Coronary artery (tissue), 2 donors: ENCODE measurements at places on chromosomes 6 and 20.
A peak's percentile ranks its signal among the peaks of the same experiment; 100 is the strongest.

DNA sequence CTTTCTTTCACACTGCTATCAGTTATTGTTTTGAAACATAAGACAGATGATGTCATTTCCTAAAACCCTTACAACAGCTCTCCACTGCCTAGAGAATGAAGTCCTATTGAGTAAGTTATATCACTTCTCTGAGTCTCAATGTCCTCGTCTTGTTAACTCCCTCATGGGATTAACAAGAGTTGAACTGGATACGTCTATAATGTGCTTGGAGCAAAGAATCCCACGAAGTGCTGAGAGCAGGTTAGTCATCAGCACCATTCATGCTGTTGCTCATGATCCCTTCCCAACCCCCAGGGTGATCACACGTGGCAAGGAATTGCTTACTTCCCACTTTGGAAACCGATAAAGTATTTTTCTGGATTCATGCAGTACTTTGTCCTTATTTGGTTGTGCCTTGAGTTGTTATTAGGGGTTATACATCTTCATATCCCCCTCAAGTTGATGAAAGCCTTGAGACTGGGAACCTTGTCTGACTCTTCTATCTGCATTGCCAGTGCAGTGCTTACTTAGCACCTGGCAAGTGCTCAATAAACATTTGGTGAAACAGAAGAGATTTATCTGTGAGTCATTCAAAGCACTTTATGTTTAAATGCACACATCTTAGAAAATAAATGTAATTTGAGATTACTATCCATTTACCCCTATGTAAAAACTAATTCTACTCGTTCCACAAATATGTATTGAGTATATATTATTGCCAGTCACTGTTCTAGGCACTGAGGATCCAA lies 487.5 kb downstream of the EPM2A start:
- no peak for DNase-seq

GRCh38 chr6:31614684-31615578 lies at the start of gene AIF1:
TSS of gene AIF1 (plus strand) at chr6:31615234. CDS start at chr6:31615330, 96 bp downstream.
- no peak for DNase-seq

DNA sequence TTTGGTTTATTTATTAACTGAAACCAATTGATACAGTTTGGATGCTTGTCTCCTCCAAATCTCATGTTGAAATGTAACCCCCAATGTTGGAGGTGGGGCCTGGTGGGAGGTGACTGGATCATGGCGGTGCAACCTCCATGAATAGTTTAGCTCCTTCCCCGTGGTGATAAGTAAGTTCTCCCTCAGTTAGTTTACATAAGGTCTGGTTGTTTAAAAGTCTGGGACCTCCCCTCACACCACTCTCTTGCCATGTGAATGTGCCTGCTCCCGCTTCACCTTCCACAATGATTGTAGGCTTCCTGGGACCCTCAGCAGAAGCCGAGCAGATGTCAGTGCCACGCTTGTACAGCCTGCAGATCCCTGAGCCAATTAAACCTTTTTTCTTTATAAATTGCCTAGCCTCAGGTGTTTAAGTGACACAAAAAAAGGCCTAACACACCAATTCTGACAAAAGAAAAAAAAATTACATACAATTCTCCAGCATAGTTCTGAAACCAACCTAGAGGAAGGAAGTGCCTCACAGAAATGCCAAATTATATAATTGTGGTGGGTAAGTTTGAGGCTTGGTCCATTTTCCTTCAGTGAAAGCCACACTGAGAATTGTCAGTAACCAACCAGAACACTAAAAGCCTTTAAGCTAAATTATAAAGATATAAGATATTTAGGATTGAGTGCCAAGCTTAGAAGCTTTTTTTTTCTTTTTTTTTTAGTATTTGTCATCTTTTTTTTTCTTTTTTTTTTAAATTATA lies 15.0 kb downstream of the MAP7 start:
- DNase-seq, result no peak

- no peak for DNase-seq
Observed at GRCh38 chr20:48825566-48825920, 2.3 kb downstream of the PREX1 start.

- no peak for DNase-seq
Observed at GRCh38 chr6:56949265-56949664, 5.6 kb upstream of the BEND6 start.

DNA sequence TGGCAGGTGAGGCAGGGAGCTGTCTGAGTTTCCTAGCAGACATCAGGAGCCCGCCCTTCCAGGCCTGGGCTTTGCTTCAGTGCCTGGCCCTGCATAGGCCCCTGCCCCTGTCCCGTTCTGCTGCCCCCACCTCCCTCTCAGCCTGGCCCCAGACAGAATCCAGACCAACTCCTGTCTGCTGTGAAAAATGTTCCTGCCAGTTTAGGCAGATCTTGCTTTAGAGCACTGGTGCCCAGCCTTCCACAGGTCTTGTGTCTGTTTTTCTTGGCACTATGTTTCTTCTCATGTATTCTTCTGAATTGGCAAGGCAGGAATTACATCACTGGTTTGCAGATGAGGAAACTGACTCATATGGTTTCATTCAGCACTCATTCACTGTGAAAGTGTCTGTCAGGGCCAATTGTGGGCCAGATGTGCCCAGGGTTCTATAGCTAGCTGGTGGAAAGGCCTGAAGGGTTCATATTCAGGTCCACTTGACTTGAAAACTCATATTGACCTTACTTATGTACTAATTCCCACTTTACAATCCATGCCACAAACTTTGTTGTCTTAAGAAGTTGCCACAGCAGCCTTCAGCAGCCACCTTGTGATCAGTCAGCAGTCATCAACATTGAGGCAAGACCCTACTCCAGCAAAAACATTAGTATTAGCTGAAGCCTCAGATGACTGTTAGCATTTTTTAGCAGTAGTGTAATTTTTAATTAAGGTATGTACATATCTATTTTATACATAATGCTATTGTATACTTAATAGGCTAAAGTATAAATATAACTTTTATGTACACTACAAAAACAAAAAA lies 40.5 kb downstream of the HLA-F start:
- no peak for DNase-seq

DNA sequence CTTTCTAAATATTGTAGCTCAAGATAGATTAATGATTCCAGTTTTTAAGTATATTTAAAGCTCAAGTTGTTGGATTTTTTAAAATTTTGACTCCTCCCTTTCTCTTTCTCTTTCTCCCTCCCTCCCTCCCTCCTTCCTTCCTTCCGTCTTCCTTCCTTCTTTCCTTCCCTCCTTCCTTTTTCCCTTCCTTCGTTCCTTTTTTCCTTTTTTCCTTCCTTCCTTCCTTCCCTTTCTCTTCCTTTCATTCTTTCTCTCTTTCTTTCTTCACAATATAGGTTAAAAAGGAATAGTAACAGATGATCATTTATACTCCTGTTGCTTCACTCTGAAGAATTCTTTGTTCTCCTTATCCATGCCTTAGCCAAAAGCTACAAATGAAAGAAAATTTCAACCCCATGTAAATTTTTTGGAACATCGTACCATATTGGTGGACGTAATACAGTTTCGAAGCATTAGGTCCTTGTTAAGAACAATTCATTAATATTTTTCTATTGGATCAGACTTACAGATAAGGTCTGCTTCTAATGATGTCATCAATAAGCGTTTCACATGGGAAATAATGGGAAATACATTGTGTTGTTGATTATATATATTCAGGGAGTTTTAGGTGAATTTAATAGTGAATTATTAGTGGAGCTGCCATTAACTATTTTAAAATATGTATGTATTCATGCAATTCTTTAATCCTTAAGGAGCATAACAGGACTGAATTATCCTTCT lies 139.6 kb upstream of the SLC35B3 start:
- DNase-seq, result no peak

- DNase-seq, result no peak
Observed at GRCh38 chr6:15426395-15426794, 180.5 kb downstream of the JARID2 start.

DNA sequence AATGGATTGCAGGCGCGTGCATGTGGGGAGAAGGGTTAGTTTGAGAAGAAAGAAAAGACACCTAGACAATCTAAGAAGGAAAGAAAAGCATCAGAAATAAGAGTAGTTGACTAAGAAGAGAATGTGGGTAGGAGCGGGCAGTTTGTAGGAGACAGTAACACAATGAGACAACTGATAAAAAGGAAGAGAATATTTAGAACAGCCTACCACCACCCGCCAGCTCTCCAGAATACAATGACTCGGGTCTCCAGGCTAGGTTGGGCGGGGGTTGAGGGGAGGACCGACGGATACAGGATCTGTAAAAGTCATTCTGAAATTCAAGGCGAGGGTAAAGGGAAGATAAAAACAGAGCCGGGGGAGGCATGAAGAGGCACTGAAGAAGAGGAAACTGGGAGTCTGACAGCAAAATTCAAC lies 712 bp downstream of the ABHD16A start:
- DNase-seq, result no peak

GRCh38 chr20:63978319-63979228 lies 868 bp downstream of the SAMD10 start:
- peak; percentile 76 for DNase-seq

DNA sequence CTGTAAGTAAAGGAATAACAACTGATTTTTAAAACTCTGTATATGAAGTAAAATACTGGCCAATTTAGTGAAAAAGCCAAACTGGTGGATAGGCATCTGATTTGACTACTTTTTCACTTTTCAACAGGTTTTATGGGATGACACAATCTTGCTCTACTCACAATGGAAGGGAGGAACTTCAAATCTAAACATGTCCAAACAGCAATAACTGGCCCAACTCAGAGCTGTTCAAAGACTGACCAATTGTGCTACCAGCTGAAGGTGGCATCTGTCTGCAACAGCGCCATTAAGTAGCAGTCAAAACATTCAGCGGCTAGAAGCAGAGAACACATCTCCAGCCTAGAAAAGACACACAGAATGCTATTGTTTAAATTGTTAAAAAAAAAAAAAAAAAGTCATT lies 44.6 kb downstream of the SESN1 start:
- no peak for DNase-seq

DNA sequence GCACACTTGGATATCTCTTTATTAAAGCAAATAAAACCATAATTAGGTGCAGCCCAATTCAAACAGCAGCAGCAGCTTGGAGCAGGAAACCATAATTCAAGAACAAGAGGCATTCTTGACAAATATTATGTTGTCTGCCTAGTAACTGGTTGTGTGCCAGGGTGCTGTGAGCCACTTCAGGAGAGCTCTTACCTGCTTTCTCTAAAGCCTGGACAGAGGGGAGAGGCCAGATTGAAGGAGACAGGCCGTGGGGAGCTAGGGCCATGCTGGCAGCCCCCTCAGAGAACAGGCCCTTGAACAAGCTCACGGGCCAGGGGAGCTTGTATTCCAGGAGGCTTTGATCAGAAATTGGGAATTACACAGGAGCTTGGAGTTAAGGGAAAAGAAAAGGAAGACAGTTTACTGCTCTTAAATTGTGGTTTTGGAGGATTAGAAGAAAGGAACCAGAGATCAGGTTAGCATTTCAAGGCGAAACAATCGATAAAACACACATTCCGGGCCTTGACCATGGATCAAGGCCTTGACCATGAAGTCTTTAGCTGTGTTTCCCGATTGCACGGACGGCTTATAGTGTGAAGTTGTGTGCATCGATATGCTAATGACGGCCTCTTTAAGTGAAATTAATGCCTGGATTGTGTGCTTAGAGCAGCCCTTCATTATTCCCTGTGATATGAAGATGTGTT lies 69.8 kb upstream of the NKX2-2 start:
- DNase-seq, result no peak

DNA sequence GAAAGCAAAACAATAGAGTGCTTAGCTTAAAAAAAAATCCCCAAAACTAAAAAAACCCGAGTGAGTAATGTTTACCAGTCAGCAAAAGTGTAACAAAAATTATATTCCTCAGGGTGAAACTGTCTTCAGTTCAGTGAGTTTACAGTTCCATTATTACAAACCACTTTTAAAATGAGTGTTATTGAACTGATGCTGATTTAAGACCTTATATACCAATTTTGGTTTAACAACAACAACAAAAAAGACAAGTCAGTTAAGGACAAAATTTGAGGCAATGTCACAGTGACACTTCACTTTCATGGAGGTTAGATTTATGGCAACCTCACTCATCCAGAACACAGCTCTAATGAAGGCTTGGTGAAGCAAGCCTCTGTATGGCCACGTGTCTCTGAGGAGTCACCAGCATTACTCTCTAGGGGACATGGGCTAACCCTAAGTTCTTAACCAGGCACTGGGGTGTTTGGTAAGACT lies 630.8 kb downstream of the PHF3 start:
- DNase-seq, result no peak

DNA sequence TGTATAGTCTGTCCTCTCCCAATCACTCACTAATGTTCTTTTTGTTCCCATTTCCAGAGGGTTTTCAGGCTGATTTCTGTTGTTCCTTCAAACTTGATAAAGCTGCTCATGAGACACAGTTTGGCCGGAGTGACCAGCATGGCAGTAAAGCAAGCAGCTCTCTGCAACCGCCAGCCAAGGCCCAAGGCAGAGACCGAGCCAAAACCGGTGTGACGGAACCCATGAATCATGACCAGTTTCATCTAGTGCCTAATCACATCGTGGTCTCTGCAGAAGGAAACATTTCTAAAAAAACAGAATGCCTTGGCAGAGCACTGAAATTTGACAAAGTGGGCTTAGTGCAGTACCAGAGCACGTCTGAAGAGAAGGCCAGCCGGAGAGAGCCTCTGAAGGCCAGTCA lies 14.8 kb upstream of the RPL7L1 start:
- peak; percentile 81 for DNase-seq

- DNase-seq, result no peak
Observed at GRCh38 chr20:58705208-58705926, 12.8 kb downstream of the NPEPL1 start.

DNA sequence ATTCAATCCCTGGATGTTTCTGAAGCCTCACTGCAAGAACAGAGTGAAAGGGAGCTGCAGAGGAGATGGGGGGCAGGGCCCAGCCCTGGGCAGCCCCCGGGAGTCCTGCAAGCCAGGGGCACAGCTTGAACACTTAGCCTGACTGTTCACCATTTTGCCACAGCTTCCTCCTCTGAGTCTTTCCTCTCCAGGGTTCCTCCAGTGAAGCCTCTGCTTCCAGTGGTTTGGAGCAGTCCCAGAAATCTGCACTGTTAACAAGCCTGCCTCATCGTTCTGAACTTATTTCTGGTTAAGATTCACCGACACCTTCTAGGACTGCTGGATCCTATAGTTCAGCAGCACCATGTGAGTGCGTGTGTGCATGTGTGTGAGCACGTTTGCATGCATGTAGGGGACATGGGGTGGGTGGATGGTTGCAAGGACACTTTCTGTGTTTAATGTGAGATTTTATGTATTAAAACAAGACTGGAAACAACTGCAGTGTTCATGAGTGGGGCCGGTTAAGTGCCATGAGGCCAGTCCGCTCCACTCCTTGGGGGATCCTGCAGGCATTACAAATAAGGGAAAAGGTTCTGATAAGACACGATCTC lies 24.6 kb downstream of the CEBPB start:
- no peak for DNase-seq

- no peak for DNase-seq
Observed at GRCh38 chr20:9458138-9458796, 56.1 kb upstream of the LAMP5 start.
